Liver (tissue), 10 donors: ENCODE measurements at places on chromosomes 2 and 18.

GRCh38 chr2:180583441-180584140, 396.8 kb upstream of the UBE2E3 start:
- no peak for DNase-seq

DNA sequence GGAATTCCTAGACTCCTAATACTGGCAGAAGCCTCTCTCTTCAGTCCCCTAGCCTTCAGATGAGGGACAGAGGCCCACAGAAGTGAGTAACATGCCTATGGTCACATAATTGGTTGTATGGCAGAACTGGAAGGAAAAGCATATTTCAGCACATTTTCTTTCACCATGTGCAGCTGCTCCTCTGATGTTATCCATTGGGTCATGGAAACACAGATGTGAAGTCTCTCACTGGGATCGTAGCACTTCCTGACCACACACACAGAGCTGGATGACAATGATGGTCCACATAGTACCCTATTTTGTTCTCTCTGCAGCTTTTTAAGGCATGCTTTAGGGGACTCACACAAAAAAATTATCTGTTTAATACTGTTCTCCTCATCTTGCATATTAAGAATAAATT, 24.5 kb downstream of the MYO3B start:
- DNase-seq, result no peak

DNA sequence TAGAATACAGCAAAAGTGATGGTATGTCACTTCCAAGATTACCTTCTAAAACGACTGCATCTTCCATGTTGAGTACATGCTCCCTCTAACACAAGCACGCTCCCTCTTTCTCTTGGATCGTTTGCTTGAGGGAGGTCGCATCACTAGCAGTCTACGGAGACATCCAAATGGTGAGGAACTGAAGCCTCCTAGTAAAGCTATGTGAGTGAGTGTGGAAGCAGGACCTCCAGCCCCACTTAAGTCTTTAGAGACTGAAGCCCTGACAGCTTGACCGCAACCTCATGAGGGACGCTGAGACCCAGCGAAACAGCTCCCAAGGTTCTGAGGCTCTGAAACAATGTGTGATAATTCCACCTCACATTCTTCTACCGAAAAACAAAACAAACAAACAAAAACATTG, 486.7 kb upstream of the GCFC2 start:
- no peak for DNase-seq

DNA sequence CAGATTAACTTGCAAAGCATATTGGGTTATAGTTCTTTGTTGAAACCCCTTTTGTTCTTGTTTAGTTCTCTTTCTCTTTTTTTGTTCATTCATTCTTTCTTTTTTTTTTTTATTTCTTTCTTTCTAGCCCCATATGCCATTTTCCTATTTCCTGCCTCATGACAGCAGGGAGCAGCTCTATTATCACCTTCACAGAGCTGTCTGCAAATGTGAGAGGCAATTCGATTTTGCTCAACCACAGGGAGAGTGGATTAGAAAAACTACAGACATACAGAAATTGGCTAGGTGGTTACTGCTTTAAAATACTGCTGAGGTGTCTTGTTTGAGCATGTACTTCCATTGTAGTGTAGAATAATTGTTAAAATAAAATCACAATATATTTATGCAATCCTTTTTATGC, 44.2 kb upstream of the TBR1 start:
- DNase-seq, result no peak

GRCh38 chr18:59990121-59990823, 90.5 kb downstream of the PMAIP1 start:
- DNase-seq, result no peak

GRCh38 chr2:55763721-55764120, 70.1 kb upstream of the PNPT1 start:
- DNase-seq, result no peak

- no peak for DNase-seq
Observed at GRCh38 chr2:95056044-95056443, 30.5 kb downstream of the MAL start.

DNA sequence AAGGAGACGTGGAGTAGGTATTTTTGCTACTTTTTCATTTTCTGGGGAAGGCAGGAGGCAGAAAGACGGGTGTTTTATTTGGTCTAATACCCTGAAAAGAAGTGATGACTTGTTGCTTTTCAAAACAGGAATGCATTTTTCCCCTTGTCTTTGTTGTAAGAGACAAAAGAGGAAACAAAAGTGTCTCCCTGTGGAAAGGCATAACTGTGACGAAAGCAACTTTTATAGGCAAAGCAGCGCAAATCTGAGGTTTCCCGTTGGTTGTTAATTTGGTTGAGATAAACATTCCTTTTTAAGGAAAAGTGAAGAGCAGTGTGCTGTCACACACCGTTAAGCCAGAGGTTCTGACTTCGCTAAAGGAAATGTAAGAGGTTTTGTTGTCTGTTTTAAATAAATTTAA, 3.4 kb downstream of the FZD7 start:
- no peak for DNase-seq

GRCh38 chr2:68726608-68727367, 7.8 kb upstream of the ARHGAP25 start:
- no peak for DNase-seq

GRCh38 chr2:235398321-235398720, 95.5 kb upstream of the AGAP1 start:
- no peak for DNase-seq

GRCh38 chr2:127986548-127987079, 41.2 kb downstream of the SAP130 start:
- no peak for DNase-seq

GRCh38 chr18:60421356-60422118, 49.0 kb upstream of the MC4R start:
- DNase-seq, result no peak

DNA sequence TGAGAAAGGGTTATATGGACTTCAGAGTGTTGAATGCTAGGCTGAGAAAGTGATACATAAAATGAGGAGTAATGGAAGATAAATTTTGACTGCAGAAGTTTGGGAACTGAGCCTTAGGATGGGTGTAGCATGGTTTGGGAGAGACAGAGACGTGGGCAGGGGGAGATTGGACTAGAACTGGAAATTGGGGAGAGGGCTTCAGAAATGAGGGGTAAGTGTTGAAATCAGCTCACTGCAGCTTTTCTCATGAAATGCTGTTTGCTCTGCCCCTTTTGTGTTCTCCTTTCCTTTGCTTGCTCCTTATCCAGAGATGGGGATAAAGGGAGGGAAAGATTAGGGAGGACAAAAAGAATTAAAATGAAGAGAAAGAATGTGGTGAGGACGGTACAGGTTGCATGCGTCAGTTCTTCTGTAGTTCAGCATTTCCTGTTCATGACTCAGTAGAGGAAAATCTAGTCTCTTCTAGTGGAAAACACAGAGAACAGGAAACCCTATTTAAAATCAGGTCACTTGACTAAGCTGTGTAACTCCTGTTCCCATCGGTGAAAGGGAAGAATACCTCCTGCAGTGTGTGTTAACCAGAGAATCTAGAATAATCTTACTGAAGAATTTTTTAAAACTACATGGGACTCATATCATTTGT, 105.6 kb downstream of the CRIM1 start:
- DNase-seq, result no peak

- DNase-seq, result no peak
Observed at GRCh38 chr2:39524756-39525635, 87.9 kb upstream of the MAP4K3 start.

- DNase-seq, result no peak
Observed at GRCh38 chr2:208280234-208280633, 14.2 kb downstream of the PIKFYVE start.

GRCh38 chr2:6576302-6576701, 289.4 kb downstream of the CMPK2 start:
- DNase-seq, result no peak

GRCh38 chr2:145674705-145675104, 1154.8 kb upstream of the ZEB2 start:
- no peak for DNase-seq

GRCh38 chr18:73945130-73945792, 202.4 kb downstream of the FBXO15 start:
- DNase-seq, result no peak

DNA sequence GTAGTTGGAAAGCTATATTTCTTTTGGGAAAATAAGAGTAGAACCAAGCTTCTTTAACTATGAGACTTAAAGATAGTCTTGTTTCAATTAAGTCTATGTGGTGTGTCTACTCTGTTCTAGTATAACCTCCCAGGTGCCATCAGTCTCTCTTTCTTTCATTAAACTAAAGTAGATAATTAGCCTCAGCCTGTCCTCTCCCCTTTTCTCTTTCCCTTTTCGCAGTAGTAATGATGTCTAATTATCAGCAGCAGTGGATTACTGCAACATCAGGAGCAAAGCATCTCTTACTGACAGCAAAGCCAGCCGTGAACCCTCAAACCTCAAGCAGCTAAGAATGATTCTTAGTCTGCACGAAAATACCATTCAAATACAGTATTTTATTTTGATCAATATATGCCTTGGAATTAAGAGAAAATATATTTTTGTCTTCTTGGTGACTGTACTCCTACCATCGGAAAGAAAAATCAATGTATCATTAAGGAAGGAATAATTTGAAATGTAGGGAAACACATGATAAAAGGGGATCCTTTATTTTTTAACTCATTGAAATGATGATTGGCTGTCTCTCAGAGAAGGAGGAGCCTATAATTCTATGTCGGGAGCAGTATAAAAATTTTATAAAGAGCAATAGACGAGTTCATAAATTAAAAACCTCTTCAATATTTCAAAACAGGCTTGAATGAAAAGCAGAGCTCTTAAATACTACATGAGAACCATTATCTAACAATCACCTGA, 4.5 kb downstream of the NOL4 start:
- no peak for DNase-seq

DNA sequence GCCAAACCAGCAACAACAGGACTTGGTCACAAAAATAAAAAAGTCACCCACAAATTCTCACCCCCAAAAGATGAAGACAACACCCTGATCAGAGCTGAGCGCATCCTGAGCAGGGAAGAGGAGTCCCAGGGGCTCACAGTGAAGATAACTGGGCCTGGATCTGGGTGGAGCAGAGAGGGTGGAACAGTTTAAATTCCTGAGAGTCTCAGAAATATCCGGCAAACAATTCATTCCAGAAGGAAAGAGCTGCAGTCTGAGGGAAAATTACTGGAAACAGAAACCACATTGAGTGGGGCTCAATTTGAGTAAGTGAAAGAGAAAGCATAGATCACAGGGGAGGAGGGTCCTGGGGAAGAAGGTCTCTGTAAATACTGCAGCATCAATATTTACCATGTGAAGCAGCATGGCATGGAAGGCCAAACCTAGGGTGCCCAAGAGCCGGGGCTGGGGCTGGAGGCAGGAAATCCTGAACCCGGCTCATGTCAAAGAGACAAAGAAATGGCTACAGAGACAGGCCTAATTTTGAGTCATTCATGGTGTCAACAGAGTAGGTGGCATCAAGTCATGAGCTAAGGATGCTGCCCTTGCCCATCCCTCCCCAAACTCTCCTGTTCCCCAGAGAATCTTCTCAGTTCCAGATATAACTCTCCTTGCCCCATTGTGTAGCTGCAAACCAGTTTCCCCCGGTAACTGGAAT, 61.4 kb upstream of the ZBTB7C start:
- no peak for DNase-seq

- no peak for DNase-seq
Observed at GRCh38 chr2:69491864-69492263, 54.6 kb upstream of the NFU1 start.

- DNase-seq, result no peak
Observed at GRCh38 chr2:208892203-208892602, 485.6 kb downstream of the PTH2R start.

GRCh38 chr2:97267411-97268074, 154.6 kb downstream of the ANKRD36 start:
- DNase-seq, result peak; percentile 34

- peak; percentile 38 for DNase-seq
Observed at GRCh38 chr2:157336137-157337010, 10.8 kb upstream of the ERMN start.
